ENCODE measurements at places on chromosomes 1 and 21.

DNA sequence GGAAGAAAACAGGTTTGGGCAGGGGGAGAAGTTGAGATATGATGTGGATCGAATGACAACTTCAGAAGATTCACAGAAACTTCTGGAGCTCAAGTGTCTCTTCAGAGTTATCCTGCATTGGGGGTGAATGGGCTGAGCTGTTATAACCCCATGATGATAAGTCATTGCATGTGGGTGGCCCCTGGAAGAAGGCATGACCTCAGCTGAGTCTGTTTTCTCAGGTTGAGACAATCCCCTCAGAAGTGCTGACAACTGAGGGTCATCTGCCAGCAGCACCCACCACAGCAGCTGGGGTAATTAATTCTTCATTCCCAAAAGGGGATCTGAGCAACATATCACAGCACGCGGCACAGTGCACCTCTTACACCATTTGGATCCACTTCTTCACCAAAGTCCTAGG is 138.6 kb upstream of the CAMK1G start:
- DNase-seq = no peak

DNA sequence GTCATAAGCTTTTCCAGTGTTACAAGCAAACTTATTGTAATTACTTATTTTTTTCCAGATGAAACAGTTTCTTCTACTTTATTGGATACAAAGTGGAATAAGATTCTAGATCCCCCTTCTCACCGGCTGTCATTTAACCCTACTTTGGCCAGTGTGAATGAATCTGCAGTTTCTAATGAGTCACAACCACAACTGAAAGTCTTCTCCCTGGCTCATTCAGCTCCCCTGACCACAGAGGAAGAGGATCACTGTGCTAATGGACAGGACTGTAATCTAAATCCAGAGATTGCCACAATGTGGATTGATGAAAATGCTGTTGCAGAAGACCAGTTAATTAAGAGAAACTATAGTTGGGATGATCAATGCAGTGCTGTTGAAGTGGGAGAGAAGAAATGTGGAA is 95.5 kb downstream of the ZFYVE9 start:
- no peak for DNase-seq

- no peak for DNase-seq
Measured at GRCh38 chr1:203656796-203657747, 30.4 kb downstream of the ATP2B4 start.

GRCh38 chr1:194300340-194300739 is 1113.9 kb upstream of the B3GALT2 start:
- no peak for DNase-seq

DNA sequence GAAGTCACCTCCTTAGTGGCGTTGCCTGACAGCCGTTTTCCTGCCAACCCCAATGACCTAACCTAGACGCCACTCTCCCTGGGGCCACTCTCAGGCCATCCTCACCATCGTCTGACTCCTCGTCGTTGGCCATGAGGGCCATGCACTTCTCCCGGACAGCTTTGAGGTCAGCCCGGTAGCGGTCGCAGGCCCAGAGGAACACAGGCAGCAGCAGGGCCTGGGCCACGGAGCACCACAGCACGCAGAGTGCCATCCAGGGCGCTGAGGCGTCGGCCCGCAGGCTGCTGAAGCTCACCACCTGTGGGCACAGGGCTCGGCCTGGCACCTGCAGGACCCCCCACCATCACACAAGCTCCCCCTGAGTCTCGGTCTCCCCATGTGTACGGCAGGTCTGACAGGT is 7.3 kb downstream of the HES3 start:
- no peak for DNase-seq

All from left forelimb (tissue), 1 donor.